ENCODE measurements at places on chromosomes 16 and 17. TPM values are rescaled to one million over a fixed set of nuclear protein-coding genes. Genes with fewer than 3 reads are reported as not detected.

GRCh38 chr17:82232322-82232820, 3.5 kb downstream of the SLC16A3 start:
- no peak for DNase-seq

WFIKKN1 gene
- 0.43 TPM for total RNA-seq

GRCh38 chr16:89602273-89602951, 11.0 kb upstream of the DPEP1 start:
- peak; percentile 16 for DNase-seq

DNA sequence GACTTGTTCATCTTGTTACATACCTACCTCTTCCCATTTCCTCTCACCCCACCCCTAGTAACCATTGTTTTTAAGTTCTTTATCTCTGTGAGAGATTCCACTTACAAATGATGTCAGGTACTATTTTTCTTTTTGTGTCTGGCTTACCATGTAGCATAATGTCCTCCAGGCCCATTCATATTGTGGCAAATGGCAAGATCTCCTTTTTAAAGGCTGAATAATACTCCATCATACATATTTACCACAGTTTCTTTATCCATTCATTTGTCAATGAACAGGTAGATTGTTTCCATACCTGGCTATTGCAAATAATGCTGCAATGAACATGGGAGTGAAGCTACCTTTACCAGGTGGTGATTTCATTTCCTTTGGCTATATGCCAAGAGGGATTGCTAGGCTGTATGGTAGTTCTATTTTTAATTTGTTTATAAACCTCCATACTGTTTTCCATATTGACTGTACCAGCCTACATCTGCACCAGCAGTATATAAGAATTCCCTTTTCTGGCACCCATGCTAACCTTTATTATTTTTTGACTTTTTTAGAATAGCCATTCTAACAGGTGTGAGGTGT, 53.9 kb downstream of the NSRP1 start:
- DNase-seq: no peak

GRCh38 chr16:68147444-68147843, 62.3 kb downstream of the NFATC3 start:
- no peak for DNase-seq

TPSAB1 gene
- not detected for total RNA-seq

KIF18B gene
- total RNA-seq: 12.7 TPM

ADAM11 gene
- 0.94 TPM for total RNA-seq

CLEC19A gene
- not detected for total RNA-seq

DNA sequence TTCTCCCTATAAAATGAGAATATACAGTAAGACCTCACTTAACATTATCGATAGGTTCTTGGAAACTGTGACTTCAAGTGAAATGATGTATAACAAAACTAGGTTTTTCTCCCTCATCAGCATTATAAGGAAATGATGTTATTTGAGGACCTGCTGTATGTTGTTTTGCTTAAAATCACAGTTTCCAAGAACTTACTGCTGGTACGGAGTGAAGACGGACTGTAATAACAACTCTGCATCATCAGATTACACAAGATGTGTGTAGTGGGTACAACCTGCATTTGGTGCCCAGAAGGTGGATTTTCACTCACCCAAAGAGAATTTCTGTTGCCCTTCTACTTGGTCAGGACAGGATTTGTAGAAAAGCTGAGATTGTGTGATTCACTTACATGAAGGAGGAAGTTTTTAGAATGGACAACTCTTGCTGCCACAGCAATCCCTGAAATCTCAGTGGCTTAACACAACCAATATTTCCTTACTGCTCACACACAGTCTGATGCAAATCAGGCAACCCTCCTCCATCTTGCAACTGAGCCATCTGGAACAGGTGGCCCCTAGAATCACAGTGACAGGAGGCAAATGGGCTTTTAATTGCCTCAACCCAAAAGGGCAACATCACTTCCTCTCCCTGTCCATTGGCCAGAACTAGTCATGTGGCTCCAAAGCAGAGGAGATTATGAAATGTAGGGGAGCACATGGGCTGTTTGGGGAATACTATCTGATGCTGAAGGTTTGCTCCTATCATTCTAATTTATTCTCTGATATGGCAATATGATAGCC, 67.6 kb upstream of the CACNG5 start:
- DNase-seq: no peak

- DNase-seq: no peak
These were observed 9.2 kb upstream of the CES4A start for GRCh38 chr16:66979011-66979717.

DNA sequence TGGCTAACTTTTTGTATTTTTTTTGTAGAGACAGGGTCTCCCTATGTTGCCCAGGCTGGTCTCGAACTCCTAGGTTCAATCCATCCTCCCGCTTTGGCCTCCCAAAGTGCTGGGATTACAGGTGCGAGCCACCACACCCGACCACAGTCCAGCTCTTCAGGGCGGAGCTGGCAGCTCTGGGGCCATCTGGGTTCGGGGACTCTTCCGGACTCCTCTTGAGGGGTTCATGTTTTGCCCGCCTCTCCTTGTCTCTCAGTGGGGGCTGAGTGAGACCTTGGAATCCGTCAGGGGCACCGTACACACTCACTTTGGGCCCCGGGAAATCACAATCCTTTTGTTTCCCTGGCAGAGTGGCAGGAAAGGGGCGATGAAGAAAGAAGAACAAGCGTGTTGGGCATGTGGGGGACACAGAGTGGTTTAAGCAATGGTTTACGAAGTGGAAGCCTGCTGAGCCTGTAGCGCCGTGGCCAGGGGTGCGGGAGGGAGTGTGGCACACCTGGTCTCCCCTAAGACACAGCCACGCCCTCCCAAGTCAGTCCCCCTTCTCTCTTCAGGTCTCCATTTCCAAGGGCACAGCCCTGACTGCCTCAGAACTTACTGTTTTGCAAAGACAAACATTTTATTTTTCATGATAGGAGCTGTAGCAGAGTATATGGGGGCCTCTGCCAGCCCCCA, 26.1 kb downstream of the TNS4 start:
- no peak for DNase-seq

CHST4 gene
- total RNA-seq: not detected

SLC5A2 gene
- not detected for total RNA-seq

GRCh38 chr17:39677542-39678339, 9.5 kb downstream of the PNMT start:
- no peak for DNase-seq

CD300E gene
- not detected for total RNA-seq

CCDC137 gene
- 20.3 TPM for total RNA-seq

DNA sequence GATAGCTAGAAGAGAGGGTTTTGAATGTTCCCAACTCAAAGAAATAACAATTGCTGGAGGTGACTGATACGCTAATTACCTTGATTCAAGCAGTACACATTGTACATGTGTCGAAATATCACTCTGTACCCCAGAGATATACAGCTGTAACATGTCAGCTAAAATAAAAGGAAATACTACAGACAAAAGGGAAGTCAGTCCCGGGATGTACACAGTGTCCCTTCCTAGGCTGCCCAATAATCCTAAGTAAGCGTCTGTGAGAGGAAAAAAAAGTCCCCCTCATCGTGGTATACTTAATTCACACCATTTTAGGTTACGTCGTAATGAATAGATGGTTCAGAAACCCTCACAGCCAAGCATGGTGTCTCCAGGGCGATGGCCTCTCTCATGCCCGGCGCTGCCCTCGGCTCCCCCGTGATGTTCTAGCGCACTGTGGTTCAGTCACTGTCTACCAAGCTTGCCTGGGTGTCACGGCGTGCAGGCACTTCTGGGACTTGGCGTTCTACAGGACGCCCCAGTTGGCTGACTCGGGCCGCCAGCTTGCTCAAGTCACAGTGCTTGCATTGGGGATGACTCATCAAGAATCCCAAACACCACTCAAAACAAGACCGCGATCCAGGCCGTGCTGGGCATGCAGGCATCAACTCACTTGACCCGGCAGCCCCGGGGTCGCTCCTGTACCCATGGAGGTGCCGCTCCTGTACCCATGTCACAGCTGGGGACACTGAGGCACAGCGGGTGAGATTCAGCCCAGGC, 27.6 kb downstream of the CCDC40 start:
- peak; percentile 67 for DNase-seq

- DNase-seq: no peak
These were observed 55.3 kb upstream of the ERCC4 start for GRCh38 chr16:13864689-13865088.

DNA sequence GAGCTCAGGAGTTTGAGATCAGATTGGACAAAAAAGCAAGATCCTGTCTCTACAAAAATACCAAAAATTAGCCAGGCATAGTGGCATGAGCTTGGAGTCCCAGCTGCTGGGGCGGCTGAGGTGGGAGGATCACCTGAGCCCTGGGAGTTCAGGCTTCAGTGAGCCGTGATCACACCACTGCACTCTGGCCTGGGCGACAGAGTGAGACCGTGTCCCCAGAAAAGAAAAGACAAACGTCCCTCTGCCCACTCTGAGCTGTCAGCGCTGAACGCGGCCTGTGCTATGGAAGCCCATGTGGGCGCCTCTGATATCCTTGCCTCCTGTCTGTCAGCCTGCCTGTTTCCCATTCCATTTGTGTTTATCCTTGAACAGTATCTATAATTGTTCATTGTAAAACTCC, 50.7 kb downstream of the FOXK2 start:
- no peak for DNase-seq

NME3 gene
- total RNA-seq: 53.3 TPM

GRCh38 chr16:27246439-27246838, 22.1 kb downstream of the NSMCE1 start:
- DNase-seq: no peak

DNA sequence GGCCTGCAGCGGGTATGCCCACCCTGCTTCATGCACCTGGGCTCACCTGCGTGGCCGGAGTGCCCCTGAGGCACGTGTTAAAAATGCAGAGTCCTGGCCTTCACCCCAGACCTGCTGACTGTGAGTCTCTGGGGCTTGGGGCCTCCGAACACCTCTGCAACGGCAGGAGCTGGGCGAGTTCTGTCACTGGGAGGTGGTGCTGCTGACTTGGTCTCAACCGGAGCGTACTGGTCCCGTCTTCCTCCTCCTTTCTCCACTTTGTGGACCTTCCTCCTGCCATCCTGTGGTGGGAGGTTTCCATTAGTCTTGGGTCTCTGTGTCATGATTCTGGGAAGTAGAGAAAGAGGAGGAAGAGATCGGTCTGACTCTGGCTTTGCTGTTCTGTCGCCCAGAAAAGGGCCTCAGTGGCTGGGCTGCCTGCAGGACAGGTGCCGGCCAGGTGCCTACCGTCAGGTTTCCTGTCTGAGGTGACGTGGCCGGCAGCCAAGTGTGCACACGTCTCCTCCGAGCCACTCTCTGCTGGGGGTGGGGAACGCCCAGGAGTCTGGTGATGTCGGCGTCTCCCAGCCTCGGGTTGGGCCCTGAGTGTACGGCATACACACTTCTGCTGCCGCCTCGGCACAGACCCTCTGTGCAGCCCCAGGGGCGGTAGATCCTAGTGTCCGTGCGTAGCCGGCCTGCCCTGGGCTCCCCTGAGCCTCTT, 6.9 kb downstream of the TSC2 start:
- no peak for DNase-seq

GRCh38 chr17:65279456-65279855, 142.3 kb downstream of the RGS9 start:
- no peak for DNase-seq

- no peak for DNase-seq
These were observed 134.1 kb downstream of the IRF8 start for GRCh38 chr16:86033016-86033474.

DLX4 gene
- 0.54 TPM for total RNA-seq

- DNase-seq: no peak
These were observed 24.9 kb downstream of the ERCC4 start for GRCh38 chr16:13944816-13945215.

HCRT gene
- total RNA-seq: not detected

- DNase-seq: no peak
These were observed 23.1 kb upstream of the BAHCC1 start for GRCh38 chr17:81371910-81372760.

RPTOR gene
- 19.5 TPM for total RNA-seq

DNA sequence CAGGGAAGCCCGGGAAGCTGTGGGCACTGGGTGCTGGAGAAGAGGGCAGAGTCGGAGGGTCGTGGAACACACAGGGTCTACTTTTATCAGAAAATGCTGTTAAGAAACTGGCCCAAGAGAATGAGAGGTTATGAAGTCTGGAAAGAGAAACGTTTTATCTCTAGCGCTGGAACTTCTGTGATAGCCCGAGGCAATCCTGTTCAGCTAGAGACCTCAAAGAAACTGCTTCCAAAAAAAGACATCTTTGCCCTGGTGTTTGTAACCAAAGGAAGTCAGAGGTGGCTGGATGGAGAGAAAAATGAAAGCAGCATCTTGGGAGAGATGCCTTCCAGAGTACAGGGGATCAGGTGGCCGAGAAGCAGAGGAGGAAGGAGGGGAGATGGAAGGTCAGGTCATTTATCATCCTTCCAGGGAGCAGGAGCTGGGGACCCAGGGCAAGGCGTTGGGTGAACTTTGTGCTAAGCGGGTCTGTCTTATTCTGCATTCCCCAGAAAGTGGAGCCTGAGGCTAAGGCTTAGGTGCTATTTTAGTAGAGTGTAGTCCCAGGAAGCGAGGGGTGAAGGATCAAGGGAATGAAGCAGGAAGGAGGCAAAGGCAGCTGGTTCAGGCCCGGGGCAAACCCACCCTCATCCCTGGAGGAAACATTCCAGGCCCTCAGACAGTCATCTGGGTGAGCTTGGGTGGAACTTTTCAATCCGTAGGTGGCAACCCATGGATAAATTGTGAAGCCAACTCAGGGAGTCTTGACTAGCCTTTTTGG, 66.5 kb downstream of the MGAT5B start:
- DNase-seq: no peak

DNA sequence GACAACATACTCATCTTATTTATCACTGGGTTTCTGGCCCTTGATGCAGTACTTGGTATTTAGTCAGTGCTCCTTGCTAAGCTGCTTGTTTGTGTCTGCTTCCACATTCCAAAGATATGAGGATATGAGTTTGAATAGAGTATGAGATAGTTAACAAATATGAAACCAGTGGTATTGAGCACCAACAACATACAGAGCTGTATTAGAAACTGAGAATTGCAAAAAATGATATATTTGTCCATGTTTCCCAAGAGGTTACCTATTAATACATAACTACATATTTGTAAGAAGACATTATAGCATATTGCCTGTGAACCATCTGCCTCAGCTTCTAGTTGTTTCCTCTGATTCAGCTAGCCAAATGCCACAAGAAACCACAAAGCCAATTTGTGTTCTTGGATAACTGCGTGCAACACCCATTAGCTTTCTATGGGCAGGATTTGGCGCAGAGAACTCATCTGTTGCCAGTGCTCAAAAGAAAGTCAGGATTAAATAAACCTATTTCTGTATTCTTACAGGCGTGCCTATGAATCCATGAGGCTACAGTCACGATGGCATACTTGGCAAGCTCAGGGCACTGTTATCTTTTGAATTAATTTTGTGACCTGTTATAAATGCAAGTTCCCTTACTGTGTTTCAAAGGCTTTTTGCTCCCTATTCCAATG, 194.4 kb downstream of the MAP2K6 start:
- DNase-seq: peak; percentile 28

- DNase-seq: no peak
These were observed 27.4 kb upstream of the KDM6B start for GRCh38 chr17:7806587-7806986.

Measured in NCI-H460 (cell line).